Hippocampal formation (tissue), 2 donors: ENCODE measurements at places on chromosomes 16 and 17.

- DNase-seq, result no peak
These were observed 22.2 kb downstream of the WSCD1 start for GRCh38 chr17:6092182-6092902.

- no peak for DNase-seq
These were observed 18.3 kb downstream of the CDIPT start for GRCh38 chr16:29844575-29845331.

- peak; percentile 25 for DNase-seq
These were observed 103.4 kb downstream of the ZNF778 start for GRCh38 chr16:89320782-89321501.

GRCh38 chr16:48117217-48118105 is 38.3 kb downstream of the ABCC12 start:
- peak; percentile 21 for DNase-seq

DNA sequence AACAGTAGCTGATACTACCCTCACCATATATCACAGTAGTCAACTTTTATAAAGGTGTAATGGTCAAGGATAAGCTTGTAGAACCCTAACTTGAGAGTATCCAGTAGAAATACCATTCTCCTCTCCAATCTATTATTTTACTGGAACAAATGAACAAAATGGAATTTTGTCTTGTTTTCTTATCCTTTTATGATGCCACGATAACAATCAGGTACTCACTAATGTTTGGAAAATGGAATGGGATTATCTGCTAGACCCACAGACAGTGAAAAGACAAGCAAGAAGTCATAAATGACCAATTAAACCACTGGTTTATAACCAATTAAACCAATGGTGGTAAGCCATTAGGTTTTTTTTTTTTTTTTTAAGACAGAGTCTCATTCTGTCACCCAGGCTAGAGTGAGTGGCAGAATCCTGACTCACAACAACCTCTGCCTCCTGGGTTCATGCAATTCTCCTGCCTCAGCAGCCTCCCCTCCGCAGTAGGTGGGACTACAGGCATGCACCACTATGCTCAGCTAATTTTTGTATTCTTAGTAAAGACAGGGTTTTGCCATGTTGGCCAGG is 10.4 kb downstream of the GPATCH8 start:
- DNase-seq, result no peak

DNA sequence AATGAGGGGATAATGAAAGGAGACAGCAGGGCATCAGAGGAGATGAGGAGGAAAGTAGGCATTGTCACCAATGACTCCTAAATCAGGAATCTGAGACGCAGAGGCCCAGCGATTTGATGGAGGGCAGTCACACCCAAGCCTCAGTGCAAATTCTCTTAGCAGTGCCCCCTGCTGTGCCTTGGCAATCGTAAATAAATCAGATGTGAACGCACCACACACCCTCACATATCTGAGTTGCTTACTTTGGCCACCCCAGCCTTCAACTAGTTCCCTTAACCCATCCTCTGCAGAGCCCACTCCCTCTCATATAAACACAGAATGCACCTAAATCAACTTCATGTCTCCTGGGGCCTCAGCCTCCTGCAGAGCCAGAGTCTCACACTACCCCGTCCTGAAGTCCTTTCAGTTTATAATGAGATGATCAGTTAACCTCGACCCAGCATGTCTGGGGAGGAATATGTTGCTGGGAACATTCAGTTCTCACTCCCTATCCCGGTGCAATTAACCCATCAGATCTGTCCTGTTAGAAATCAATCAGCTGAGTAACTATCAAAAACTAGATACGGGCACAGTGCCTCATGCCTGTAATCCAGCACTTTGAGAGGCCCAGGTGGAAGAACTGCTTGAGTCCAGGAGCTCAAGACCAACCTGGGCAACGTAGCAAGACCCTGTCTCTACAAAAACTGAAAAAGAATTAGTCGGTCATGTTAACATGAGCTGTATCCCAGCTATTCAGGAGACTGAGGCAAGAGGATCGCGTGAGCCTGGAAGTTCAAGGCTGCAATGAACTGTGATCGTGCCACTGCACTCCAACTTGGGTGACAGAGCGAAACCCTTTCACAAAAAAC is 78.4 kb downstream of the SLC39A11 start:
- no peak for DNase-seq

DNA sequence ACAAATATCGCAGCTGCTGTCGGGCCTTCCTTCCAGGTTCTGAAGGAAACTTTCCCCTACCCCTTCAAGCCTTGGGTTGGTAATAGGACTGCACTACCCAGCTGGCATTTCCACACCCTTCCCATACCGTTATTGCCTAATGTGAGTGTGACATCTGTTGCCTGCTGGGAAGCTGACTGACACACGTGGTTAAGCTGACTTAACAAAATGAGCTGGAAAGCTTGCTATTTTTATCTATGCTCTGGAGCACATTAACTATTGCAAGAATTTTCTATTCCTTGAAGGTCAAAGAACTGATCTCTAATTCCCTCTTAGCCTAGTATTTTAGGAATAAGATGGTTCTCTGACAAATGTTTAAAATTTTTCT is 79.5 kb downstream of the PMP22 start:
- no peak for DNase-seq

- DNase-seq, result no peak
These were observed 11.3 kb upstream of the TUBG2 start for GRCh38 chr17:42647778-42648177.

DNA sequence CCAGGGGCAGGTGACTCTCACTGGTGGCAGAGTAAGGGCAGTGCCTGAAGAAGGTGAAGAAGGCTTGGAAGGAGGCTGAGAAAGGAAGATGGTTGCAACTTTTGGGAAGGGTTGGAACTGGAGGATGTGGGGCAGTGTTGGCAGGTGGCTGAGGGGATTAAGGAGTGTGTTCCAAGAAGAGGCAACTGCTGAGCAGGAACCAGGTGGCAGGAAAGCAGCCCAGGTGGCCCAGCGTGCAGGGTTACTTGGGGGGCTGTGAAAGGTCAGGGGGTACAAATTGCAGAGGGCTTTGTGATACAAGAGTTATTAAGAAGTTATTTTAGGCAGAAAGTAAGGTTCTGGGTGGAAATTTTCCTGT is 28.6 kb downstream of the WSCD1 start:
- DNase-seq, result no peak

DNA sequence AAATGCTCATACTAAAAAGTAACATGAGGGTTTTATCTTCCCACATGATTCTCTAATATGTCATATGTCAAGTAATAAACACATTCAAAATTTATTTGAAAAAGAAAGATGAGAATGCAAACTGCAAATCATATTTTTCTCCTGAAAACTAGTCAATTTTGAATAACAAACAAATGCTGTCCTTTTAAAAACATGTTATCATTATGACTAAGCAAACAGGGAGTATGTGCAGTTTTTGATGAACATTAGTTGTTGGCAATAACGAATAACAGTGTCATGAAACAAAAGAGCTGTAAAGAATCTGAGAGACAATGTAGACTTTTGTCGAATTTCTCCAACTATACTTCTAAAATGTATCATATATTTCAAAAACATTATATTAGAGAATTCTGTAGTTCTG is 34.8 kb downstream of the RPGRIP1L start:
- DNase-seq, result no peak

- no peak for DNase-seq
These were observed 50.0 kb upstream of the CCL1 start for GRCh38 chr17:34412965-34413441.

- no peak for DNase-seq
These were observed 4.5 kb downstream of the PCGF2 start for GRCh38 chr17:38743556-38744171.

DNA sequence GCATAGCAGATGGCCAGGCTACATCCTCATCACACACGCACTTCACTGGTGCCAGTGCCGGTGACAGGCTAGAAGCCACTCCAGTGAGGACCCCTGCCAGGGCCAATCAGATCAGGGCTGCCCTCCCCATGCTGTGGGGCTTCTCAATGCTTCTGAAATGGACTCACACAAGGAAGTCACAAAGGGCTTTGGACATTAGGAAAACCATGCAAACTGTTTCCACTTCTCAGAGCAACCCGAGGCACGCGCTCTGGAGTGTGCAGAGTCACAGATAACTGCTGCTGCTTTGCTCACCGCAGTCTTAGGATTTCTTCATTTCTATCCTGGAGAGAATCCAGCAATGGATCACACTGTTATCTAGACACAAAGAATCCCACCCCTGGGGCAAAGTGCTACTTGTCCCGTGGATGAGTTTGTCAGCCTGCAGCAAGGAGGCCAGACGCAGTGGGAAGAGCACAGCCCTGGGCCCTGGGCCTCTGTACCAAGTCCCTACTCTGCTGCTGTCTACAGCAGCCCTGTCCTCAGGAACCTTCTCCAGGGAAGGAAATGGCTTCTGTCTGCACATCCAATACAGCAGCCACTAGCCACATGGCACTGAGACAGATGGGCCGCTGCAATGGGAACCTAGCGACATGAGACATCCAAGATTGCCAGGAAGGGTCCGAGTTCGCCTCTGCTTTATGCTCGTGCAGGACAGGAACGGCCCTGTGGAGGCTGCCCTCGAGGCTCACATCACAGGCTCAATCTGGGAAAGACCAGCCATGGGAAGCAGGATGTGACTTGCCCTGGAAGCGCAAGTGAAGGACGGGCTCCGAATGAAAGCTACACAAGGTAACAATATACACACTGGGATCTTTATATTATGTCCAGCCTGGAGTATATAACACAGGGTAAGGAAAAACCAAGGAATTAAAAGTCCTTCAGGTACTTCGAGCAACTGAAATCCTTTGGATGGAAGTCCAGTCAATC is 169.3 kb downstream of the ZFHX3 start:
- no peak for DNase-seq

DNA sequence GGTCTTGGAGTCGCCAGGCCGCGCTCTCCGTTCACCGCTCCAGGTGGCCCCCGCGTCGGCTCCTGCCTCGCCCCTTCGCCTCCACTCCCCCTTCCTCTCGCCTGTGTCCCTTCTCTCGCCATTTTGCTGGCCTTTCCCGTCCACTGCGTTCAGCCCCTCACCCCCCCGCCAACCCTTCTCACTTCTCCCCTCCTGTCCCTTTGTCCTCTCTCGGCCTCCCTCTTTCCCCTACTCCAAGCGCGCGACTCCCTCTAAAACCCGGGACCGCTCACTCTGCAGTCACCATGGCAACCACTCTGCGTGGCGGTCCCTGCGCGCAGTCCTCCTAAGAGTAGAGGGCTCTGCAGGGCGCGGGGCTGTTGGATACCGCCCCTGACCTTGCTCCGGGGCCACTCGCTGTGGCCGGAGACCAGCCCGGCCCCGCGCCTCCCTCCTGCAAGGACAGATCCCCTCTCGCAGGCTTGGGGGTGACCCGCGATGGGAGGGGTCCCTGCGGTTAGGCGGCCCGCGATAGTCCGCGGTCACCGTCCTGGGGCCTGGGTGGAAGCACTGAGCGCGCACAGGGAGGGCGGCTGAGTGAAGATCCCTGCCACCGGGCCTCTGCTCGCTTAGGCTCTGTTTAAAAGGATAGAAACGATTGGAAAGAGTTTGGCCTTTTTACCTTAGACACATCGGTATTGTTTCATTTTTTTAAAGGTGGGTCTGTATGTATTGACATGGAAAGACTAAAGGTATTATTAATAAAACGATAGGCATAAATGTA is 454 bp downstream of the CCDC40 start:
- no peak for DNase-seq

DNA sequence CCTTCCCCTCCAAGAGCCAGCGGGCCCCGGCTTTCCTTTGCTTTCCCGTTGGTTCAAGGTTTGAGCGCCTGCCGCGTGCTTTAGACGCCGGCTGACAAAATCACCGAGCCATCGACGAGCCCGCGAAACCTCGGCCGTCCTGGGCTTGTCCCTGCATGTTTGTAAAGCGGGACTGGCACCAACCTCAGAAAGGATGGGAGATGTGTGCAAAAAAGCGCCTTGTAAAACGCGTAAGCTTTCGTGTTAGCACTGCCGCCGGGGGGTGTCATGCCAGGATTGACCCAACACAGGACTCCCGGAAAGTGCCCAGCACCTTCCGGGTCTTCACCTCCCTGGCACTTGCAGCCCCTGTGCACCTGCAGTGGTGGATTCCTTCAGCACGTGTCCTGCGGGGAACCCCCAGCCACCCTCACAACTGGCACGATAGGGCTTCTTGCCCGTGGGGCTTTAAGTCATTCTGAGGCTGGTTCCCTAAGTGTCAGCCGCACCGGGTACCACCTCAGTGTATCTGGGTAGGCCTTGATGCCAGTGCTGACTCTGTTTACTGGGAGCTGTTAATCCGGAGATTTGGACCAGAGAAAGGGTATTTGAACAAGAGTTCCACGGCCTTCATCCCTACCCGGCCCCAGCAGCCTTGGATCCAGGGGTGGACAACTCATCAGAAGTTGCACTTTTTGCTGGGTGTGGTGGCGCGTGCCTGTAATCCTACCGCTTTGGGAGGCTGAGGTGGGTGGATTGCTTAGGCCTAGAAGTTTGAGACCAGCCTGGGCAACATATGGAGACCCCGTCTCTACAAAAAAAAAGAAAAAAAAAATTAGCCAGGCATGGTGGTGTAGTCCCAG is 817 bp downstream of the NDUFAF8 start:
- DNase-seq, result no peak

- no peak for DNase-seq
These were observed 4.8 kb downstream of the KRT23 start for GRCh38 chr17:40932608-40933007.

GRCh38 chr17:64994781-64995538 is 61.6 kb downstream of the GNA13 start:
- no peak for DNase-seq

GRCh38 chr16:25106567-25107465 is 4.7 kb upstream of the LCMT1 start:
- peak; percentile 92 for DNase-seq

DNA sequence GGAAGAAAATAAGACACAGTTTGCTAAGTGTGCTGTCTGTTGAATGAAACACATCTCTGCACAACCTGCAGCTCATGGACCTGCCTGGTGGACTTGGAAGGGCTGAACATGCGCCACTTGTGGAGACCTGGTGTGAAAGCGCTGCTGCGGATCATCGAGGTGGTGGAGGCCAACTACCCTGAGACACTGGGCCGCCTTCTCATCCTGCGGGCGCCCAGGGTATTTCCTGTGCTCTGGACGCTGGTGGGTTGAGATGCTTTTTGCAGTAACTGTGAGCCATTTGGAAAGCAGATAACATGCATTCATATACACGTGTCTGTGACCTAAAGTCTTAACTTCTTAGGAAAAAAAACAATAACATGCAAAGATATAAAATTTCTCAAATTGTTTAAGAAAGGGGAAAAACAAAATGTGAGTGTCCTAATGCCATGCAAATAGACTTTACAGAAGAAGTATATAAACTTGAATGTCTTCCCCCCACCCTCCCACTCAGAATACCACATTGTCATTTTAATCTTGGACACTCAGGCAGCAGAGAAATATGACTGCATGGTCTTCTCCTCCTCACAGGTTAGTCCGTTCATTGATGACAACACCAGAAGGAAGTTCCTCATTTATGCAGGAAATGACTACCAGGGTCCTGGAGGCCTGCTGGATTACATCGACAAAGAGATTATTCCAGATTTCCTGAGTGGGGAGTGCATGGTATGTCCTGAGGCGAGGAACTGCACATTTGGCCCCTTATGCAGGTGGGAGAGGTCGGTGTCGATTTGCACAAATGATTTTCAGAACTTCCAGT is 65.6 kb downstream of the SEC14L1 start:
- DNase-seq, result no peak
